NCI-H446 (cell line): ENCODE measurements at places on chromosomes 4 and X.

DNA sequence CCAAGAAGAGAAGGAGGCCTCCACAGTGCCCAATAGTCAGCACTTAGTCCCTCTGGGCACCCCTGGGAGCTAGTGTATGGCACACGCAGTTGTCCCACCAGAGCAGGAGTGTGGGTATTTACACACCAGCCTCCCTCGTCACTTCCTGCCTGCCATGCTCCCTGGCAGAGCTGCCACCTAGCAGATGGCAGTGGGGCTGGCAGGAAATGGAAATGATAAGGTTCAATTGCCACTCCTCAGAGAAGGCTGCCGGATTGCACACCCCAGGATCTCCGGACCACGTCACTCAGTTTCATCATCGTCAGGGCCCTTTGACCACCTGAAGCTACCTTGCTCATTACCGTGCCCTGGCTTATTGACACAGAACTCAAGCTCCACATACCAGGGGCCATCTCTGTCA lies 173.3 kb upstream of the PSAPL1 start:
- no peak for DNase-seq

- DNase-seq, result no peak
These were observed 640.0 kb upstream of the BOD1L1 start for GRCh38 chr4:14267373-14268060.

DNA sequence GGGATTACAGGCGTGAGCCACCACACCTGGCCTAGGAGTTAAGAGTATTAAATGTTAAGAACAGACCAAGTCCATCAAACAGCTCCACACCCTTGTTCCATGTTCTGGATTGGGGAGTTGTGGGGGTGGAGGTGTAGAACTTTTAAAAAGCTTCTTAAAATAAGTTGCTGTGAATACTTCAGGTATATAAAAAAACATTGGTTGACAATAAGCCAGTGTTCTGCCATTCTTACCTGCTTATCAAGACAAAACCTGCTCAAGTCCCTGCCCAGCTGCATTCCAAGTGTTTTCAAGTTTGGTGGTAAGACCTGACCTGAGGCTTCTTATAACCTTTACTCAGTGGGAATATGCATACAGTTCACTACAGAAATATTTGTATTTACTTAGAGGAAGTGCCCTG lies 6.4 kb downstream of the RBM3 start:
- no peak for DNase-seq

DNA sequence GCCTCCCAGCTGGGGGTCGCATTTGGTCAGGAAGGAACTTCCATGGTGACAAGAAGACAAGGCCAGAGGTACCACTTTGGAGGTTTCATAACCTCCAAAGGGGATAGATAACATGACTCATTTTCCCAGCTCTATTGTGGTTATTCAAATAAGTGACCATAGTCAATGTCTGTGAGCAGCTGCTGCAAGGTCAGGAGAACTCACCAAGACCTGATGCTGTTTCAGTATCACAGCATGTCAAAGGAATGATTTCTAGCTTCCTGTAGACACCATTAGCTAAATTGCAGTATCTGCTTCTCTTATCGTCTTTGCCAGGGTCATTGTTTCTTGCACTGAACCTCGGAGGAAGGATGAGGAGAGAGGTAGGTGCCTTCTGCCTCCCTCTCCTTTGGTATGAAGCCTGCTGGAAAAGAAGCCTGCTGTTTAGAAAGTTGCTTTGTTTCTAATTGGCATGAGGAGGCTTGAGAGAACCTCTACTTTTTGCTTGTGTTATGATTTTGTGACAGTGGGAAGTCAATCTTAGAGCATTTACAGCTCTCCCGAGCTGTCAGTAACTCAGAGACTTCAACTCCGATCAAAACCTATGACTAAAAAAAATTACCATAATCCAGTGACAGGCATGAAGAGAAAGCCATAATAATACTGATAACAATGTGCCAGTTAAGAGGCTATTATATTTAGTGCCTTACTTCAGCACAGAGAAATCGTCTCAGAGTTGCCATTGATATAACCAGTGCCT lies 38.0 kb upstream of the GATB start:
- no peak for DNase-seq

- peak; percentile 24 for DNase-seq
These were observed 35.3 kb downstream of the SUPT20HL1 start for GRCh38 chrX:24395775-24396174.

DNA sequence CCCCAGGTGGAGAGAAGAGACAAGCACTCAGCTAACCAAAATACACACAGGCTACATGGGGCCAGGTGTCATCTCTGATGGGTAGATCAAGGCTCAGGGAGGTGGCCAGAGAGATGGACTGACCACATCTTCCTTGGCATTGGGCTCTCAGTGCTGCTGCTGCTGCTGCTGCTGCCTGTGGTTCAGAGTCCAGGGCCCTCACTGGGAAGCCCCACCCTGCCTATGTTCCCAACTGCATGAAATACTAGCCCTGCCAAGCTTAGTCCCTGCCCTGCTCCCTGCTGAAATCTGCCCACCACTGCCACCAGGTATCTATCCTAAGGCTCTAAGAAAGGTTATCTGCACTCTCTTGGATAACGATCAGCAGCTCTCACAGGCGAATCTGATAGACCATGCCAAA lies 118.7 kb downstream of the EFHC2 start:
- no peak for DNase-seq

- DNase-seq, result no peak
These were observed 195.8 kb upstream of the ZFP42 start for GRCh38 chr4:187799735-187800134.

DNA sequence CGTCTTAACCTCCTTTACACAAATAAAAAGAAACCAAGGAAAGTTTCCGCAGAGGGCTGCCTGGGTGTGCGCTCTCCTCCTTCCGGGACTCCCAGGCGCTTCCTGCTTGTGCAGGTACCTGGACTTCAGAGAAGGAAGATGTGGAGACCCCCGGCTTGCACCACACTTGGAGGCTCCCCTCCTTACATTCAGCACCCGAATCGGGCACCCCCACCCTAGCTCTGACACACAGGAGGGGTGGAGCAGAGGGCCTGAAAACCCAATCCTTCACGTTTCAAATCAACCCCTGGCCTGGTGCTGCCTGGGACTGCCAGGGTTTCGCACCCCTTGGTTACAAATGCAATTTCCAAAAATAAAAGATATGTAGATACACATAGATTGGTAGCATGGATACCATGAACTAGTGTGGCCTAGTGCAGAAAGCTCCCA lies 3.1 kb downstream of the NKX3-2 start:
- no peak for DNase-seq

DNA sequence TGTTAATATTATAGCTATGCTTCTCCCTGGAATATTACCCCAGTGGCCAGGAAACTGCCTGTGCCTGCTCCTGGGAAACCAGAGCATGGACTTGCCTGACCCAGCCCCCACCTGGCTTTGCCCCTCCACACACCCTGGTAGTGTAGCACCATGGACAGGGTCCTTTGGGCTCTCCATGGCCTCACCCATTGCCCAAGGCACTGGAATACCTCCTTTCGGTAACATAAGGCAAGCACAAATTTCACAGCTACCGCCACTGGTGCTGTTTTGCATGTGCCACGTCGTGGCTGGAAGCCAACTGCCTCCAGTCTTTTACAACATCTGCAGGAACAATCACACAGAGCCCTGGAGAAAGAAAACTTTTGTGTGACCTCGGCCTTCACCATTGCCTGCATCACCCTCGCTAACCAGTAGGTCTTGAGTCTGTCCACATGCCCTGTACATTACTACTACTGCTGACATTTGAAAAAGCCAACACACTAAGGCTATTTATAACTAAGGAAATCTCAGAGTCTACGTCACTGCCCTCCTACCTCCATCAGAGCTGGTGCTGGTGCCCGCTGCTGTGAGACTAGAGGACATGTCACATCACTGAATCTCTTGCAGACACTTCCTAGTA lies 47.7 kb downstream of the HPGD start:
- DNase-seq, result no peak

GRCh38 chr4:71259280-71259679 lies 79.5 kb upstream of the SLC4A4 start:
- DNase-seq, result no peak

GRCh38 chr4:1219566-1219950 lies 29.4 kb downstream of the CTBP1 start:
- no peak for DNase-seq

GRCh38 chr4:109025471-109026076 lies 262.7 kb upstream of the ETNPPL start:
- no peak for DNase-seq

DNA sequence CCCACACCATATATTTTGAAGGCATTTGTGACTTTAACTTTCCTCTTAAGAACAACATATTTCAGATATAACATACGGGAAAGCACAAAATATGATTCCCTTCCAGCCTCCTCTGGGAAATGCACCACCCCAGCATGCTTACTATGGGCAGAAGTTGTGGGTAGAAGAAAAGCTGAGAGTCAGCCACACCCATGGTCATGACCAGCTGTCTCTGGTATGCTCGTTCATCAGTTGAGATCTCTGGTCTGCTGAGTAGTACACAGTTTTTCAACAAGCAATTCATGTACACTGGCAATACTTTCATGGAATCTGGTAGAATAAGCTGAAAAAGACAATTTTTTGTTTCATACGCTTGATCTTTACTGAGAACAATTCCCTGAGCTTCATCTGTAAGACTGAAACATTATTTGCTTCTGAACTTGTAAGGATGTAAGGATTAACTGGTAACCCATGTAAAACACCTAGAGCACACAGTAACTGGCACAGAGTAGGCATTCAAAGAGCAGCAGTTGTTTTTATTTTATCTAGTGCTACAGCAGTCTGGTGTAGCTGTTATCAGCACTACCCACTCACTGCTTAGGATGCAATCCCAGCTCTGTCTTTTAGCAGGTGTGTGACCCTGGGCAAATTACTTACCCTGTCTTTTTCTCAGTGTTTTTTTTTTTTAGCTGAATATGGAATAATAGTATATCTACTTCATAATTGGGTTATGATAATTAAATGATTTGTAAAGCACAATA lies 47.6 kb downstream of the METTL14 start:
- no peak for DNase-seq

DNA sequence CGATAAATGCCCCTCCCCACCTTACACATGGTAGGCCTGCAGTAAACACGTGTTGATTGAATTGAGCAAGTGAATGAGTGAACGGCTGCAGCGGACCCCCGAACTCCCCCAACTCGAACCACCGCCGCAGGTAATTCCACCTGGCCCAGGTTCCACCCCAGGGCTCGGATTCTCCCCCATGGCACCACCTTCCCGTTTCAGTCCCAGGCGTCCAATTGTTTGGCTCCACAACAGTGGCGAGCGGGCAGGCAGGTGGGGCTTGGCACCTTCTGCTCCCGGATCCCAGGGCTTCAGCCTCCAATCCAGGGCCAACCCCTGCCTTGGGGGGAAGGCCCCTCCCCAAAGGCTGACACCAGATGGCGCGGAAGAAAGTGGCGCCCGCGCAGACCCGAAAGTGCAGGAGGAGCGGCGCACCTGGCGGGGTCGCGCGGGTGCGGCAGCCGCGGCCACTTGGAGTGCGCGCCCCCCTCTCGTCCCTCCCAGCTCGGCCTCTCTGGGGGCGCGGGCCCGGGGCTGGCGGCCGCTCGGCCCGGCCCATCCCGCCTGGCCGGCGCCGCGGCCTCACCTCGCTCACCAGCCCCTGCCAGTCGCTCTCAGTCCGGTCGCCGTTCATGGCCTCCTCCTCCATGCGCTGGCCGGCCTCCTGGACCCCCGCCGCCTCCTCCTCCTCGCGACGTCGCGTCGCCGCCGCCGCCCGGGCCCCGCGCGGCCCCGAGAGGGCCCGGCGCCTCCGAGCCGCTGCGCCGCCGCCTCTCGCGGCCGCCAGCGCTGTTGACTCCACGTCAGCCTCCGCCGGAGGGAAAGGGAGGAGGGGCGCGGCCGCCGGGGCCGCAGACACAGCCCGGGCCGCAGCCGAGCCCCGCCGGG lies at the start of gene CCDC149:
Gene CCDC149 (minus strand): TSS at position 791 of the 867 bp plus-strand sequence. CDS start 178 bp downstream, at position 613.
- DNase-seq, result no peak

- DNase-seq, result no peak
These were observed 11.7 kb upstream of the MAEA start for GRCh38 chr4:1277667-1278665.

GRCh38 chrX:96650023-96650422 lies 34.6 kb upstream of the DIAPH2 start:
- DNase-seq, result no peak

GRCh38 chr4:85898231-85898630 lies 423.3 kb downstream of the ARHGAP24 start:
- no peak for DNase-seq

- no peak for DNase-seq
These were observed 52.9 kb downstream of the NSG1 start for GRCh38 chr4:4439782-4440181.

DNA sequence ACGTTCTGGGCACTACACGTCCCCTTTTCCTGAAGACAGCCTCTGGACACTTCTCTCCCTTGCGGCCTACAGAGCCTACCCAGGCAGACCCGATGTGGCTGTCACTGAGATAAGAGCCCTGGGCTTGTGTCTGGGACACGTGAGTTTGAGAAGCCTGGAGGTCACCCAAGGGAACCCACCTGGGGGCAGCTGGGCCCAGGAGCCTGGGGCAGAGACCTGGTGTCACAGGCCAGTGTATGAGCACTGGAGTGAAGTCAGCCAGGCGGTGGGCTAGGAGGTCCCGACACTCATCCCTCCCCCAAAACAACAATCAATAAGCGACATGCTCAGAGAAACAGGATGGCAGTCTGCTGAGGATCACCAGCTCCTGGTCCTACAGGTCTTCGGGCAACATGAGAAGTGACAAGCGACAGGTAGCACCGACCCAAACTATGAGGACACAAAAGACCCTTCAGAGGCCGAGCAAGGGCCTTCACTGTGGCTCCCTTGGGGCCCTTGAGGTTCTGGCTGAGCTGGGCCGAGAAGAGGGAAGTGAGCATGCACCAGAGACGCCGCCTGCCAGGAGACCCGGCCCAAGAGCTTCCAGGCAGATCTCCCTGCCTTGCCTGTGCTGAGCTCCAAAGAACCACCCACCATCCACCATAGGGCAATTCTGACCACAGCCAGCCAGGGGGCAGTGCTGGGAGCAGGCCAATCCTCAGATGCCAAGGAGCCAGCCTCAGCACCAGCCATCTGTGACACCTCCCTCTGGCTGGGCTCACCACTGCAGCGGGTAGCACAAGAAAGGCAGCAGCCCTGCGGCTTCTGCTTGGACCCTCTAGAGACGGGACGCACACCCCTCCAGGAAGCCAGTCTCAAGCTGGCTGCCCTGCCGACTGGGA lies 11.0 kb upstream of the DUSP9 start:
- DNase-seq, result peak; percentile 36

DNA sequence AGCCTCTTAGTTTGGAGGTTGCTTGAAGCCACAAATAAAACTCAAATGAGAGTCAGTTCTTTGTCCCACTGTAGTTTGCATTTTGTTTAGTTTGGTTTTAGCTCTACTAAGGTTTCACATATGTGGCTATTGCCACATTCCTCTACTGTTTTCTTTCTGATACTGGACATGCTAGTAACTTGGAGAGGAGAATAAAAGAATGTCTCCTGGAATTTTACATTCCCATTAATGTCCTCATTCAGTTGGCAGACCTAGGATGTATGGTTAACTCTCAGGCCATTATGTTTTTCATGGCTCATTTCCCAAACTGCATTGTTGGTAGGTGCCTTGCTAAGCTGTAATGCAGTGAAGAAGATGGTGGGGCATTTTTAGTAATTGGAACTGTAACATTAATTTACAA lies 29.9 kb downstream of the UPRT start:
- no peak for DNase-seq

- no peak for DNase-seq
These were observed 19.2 kb downstream of the WFS1 start for GRCh38 chr4:6288871-6289270.

- no peak for DNase-seq
These were observed 254.5 kb upstream of the RPS6KA3 start for GRCh38 chrX:20521222-20521621.
